DMS153 (cell line): ENCODE measurements at places on chromosomes 13 and 19.
A peak's percentile ranks its signal among the peaks of the same experiment; 100 is the strongest.

GRCh38 chr13:40388617-40389016 is 277.8 kb downstream of the FOXO1 start:
- DNase-seq: peak; percentile 56

- DNase-seq: no peak
Measured at GRCh38 chr19:1384085-1384462, 367 bp downstream of the NDUFS7 start.

DNA sequence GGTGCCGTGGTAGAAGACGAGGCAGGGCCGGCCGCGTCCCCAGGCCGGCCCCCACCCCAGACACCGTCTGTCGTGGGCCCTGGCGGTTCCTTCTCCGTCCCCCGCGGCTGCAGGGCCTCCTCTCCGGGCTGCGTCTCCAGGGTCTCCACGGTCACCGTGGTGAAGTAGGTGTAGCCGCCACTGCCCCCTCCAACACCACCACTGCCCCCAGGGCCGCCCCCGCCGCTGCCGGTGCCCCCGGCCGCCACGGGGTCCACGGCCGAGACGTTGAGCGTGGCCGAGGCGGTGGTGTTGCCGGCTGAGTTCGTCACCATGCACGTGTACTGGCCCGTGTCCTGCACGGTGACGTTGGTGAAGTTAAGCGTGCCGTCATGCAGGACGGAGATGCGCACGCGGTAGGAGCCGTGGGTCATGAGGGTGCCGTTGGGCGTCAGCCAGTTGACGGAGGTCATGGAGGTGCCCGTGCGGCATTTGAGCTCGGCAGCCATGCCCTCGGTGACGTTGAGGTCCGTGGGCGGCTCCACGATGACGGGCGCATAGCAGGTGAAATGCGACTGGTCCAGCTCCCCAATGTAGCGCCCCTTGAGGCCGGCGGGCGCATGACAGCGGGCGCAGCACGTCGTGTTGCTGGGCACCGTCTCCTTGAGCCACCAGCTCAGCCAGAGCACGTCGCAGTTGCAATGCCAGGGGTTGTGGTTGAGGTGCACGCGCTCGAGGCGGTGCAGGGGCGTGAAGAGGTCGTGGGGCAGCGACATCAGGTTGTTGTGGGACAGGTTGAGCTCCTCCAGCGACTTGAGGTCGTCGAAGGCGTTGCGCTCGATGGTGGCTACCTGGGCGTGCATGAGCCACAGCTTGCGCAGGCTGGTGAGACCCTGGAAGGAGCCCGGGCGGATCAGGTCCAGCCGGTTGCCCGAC is 4.6 kb upstream of the ASPDH start:
- no peak for DNase-seq

- DNase-seq: no peak
Measured at GRCh38 chr19:17118957-17119356, 43.4 kb downstream of the MYO9B start.

DNA sequence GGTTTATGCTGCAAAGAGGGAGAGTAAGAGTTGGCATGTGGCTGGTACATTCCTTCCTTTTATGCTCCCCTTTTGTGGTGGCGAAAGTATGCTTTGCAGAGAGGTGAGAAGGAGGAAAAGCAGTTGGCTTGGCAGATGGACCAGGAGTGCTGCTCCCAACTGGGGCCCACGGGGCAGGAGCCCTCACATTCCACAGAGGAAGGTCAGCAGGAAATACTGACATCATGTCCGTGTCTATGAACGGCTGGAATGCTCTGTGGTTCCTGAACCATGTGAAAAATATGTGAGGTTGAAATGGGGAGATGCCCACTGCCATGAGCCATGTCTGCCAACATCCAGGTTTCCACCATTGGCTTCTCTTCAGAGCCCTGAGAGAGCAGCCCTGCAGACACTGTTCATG is 33.3 kb upstream of the GAS6 start:
- no peak for DNase-seq
